T-helper 9 cell (primary cell): ENCODE measurements at places on chromosomes 5 and 9.

DNA sequence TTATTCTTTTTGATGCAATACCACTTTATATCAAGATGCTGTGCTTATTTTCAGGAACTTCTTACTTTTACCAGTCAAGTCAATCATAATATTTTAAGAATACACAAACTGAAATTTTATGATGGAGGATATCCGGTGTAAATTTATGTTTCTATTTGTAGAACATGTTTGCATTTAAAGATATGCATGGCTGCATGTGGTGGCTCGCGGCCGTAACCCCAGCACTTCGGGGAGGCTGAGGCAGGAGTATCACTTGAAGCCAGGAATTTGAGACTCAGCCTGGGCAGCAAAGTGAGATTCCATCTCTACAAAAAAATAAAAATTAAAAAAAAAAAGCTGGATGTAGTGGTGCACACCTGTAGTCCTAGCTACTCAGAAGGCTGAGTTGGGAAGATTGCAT, 73.5 kb upstream of the ALDH1A1 start:
- DNase-seq, result no peak

- DNase-seq, result no peak
These were observed 88.3 kb upstream of the SARDH start for GRCh38 chr9:133826289-133827085.

DNA sequence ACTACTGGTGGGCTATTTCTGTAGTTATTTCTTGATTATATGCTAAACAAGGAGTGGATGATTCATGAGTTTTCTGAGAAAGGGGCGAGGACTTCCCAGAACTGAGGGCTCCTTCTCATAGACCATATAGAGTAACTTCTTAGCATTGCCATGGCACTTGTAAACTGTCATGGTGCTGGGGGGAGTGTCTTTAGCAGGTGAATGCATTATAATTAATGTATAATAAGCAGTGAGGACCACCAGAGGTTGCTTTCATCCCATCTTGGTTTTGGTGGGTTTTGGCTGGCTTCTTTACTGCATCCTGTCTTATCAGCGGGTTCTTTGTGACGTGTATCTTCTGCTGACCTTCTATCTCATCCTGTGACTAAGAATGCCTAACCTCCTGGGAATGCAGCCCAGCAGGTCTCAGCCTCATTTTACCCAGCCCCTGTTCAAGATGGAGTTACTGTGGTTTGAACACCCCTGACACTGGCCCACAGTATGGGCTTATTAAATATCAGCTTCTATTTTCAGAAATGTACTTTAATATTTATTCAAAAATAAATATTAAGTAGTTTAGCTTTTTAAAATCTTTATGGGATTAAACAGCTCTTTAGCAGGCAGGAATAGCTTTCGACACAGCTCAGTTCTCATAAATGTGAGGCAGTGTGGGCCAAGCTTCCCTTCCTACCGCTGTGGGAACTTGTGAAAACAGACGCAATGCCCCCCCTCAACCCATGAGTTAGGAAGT, 44.4 kb downstream of the GALNT12 start:
- DNase-seq, result no peak

GRCh38 chr9:118529624-118530214, 825.5 kb downstream of the TLR4 start:
- no peak for DNase-seq

DNA sequence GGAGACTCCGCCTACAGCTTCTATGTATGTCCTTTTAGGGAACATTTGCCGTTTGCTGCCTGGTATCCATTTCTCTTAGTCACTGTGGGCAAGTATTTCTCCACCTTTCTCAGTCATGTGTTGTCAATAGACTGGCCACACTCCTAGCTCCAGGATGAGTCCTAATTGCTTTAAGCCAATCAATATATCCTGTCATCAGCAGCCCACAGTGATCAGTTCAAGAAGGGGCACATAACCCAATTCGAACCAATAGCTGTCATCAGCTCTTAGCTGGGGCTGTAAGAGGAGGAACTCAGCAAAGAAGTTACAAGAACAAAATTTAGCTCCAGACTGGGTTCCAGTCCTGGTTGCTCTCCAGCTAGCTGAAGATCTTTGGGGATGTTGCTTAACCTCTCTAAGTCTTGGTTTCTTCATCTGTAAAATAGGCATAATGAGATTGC, 70.7 kb upstream of the MAN2A1 start:
- DNase-seq, result no peak

- DNase-seq, result no peak
These were observed 45.7 kb downstream of the TMEM174 start for GRCh38 chr5:73218552-73219171.

DNA sequence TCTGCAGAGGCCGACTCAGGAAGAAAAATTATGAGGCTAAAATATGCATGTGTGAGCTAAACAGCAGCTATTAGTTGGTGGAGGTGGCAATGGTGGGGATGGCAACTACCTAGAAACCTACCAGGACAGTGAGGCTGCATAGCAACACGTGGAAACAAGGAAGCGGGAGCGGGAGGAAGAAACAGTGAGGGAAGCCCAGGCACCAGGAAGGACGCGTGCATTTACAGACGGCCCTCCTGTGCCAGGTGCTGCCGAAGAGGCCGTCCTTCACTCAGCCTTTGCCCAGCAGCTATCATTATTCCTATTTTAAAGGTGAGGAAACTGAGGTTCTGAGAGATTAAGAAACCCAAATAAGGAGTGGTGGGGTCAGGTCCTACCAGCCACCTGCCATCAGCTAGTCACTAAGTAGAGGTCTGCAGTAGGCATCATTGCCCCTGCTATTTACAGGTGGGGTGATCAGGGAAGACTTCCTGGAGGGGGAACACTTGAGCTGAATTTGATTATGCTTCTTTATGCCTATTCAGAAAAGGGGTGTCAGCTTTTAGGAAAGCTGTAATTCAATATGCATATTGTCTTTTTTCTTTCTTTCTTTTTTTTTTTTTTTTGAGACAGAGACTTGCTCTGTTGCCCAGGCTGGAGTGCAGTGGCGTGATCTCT, 125.3 kb downstream of the CRB2 start:
- no peak for DNase-seq

DNA sequence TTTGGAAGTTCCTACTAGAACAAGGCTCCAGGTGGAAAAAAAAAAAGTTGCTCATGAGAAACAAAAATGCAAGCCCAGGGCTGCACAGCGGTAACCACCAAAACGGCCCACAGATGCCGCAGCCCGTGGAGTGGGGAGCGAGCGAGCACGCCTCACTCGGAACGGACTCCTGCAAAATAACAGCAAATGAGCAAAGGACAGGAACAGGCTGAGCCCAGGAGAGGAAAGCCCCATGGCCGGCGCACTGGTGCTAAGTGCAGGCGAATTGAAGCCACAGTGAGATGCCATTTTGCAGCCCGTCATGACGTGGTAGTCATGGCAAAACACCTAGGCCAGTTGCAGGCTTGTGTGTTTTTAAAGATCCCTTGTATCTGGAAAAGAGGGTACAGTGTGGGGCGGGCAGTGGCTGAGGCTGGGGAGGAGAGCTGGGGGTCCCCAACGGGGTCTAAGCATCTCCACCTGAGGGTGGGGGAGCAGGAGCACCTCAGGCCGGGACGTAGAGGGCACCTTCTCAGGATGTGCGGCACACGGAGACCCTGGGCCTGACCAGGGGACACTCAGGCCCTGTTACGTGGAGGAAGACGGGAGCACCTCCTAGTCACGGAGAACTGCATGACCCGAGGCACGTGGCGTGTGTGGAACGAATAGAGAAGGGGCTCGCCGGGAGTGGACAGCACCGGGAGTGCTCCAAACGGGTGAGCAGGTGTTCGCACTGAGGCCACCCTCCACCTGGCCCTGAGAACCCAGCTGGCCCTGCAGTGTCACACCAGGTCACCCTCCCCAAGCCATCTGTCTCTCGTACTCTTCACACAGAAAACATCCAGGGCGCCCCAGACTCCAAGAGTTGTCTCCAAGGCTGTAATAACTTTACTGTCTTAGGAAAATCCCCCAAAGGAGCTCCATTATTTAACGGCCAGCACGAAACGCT, 10.7 kb downstream of the GRM6 start:
- DNase-seq, result no peak

DNA sequence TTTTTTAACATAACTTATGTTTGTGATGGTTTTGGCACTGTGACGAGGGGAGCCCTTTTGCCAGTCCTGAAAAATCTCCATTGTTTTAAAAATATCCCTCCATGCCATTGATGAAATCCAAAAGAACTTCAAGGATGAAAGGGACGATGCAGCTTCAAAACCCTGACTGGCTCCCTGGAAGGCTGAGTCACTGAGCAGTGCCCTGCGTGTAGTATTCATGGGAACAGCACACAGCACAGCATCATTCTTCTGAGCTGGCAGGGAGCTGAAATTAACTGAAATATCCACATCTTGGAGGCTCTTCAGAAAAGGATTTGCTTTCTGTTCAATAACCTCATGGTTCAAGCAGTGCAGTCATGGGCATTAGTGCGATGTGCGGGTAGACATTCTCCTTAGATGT, 29.7 kb downstream of the PDE4D start:
- DNase-seq, result no peak

DNA sequence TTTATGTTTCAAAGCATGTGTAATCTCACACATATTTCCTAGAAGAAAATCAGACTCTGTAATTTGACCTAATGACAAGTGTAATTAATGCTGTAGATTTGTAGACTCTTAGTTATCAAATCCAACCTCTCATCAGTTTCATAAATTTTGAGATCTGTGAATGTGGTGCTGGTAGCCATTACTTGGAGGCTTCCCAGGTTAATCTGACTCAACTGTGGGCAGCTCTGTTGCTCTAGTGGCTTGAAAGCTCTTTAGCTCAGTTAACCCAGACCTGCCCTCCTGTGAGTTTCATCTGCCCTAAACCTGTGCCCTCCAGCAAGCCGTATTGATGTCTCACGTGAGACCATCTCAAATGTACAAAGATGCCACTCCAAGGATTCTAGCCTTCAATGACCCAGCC, 323.4 kb downstream of the FBXL7 start:
- no peak for DNase-seq

GRCh38 chr9:132879457-132880323, 992 bp downstream of the SPACA9 start:
- no peak for DNase-seq

GRCh38 chr5:148645527-148645926, 8.8 kb downstream of the HTR4 start:
- no peak for DNase-seq

DNA sequence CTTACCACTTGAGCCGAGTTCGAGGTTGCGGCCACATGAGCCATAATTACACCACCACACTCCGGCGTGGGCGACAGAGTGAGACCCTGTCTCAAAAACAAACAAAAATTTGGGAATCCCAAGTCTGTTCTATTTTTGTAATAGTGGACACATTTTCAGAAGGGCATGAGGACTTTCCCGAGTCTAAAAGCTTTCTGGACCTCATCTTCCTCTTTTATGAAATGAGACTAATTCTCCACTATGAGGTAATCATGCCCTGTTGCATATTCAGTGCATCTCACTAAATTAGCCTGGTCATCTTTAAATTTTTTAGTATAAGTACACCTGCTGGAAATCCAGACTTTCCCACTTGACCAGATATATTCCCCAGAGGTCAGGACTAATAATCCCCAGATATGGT, 55.7 kb downstream of the GGTA1 start:
- DNase-seq, result no peak

DNA sequence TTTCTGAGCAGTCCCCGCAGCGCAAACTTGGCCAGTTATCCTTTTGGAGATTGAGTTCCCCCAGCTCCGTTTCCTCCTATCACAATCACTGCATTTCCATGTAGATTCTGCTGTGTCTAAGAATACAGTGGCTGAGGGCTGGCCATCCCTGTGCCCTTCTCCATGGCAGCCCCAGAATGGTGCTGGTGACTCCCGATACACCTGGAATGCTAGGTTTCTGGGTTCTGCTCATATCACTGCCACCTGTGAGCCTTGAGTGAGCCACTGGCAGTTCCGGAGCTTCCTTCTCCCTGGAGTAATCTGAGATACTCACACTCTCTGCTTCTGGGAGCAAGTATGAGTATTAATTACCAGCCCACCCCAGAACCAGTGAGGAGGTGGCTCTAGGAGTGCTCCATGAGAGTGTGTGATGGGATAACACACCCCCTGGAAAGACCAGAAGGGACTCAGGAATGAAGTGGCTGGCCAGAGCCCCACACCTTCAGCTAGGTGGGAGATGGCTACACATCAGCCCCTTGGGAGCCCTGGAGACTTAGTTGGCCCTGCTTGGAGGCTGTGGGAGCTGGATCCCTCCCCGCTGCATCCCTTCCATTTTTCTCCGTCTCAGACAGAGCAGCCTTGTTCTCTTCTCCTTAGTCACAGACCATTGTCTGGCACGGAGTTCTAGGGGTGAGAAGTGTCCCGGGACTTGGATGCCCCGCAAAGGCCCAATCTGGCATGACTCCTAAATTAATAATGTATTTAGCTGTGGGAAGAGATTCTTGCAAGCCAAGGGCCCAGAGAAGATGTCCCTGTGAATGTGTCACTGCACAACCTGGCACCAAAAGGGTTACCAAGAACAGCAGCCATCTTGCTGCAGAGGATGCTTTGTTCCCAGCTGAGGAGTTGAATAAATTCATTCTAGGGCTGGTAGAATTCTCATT, 4.9 kb downstream of the PCDHGC5 start:
- DNase-seq, result no peak

DNA sequence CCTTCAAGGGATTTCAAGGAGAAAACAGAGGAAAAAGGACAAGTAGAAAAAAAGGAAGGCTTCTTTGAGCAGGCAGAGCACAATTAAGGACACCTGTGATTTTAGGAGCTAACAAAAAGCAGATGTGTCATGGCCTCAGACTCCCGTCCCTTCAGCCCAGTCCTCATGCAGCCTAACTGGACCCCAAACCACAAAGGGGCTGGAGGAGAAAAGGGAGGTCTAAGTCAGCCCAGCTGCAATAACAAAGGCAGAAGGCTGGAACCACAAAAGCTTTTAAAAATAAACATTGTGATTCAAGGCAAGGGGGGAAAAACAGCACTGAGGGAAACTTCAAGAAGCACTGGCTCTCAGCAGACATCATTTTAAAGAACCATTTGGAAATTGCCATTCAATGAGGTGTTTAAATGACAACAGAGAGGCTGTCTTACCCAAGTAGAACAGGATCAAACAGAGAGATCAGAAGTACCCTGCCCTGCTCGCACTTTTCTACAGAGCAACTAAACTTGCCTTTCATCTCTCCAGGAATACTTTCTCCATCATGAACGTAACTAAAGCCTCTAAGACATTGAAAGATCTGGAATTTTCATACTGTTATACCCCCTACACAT, 89.3 kb downstream of the SEMA5A start:
- no peak for DNase-seq

GRCh38 chr5:55363856-55364255, 56.1 kb downstream of the MTREX start:
- DNase-seq, result no peak

DNA sequence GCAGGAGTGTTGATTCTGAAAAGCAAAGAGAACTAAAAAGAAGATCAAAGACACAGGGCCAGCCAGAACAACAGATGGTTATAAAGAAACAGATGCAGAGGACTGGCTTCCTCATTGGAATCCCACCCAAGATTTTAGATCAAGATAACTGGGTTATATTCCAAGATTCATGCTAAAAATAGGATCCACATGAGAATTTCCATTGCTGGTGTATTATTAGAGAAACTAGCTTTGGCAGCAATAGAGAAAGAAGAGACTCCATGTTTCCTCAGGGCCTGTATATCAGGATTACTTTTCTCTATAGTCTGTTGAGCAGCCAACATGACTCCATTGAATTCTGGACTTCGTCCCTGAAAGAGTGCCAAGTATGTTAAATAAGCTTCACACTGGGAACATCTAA, 367.3 kb downstream of the TUSC1 start:
- DNase-seq, result no peak

GRCh38 chr9:96029722-96030530, 154.4 kb downstream of the ERCC6L2 start:
- no peak for DNase-seq
